ENCODE measurements at places on chromosomes 12 and 14.

GRCh38 chr14:54680651-54681050 is 113.7 kb downstream of the SAMD4A start:
- peak; percentile 58 for DNase-seq

DNA sequence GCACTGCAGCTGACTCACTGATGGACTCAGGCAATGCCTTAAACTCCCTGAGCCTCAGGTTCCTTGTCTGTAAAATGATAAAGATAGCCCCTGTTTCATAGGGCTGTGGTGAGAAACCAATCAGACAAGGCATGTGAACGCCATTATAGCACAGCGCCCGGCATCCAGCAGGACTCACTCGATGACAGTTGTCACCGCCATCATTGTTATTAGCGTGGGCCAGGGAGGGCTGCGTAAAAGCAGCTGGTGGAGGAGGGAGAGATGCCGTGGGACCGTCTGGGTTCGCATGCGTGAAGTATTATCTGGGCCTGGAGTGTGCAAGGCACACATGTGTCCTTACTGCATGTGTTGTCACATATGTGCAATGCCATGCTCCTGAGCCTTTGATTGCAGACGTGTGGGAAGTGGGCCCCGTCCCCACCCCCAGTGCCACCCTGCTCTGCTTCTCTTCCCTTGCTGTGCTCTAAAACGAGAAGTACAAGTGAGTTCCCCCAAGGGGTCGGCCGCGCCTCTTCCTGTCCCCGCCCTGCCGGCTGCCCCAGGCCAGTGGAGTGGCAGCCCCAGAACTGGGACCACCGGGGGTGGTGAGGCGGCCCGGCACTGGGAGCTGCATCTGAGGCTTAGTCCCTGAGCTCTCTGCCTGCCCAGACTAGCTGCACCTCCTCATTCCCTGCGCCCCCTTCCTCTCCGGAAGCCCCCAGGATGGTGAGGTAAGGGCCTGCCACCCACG is at the start of gene PTPN6:
Gene PTPN6 (plus strand): TSS at position 546 of the 730 bp plus-strand sequence. CDS start 157 bp downstream, at position 703.
- DNase-seq, result no peak

DNA sequence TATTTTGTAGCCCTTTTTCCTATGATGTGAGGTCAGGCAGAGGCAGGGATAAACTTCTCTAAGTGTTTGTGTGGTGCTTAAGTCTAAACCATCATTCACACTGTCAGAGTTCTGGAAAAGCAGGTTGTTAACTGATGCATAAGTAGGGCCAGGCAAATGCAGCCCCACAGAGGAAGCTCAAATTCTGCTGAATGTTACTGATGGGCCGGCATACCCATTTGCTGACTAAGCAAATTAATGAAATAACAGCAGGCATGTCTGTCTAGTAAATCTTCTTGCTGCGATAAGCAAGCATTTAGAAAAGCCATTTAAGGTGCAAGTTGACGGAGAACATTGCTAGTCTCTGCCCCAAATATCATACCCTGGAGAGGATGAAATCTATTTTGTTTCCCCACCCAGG is 523.2 kb upstream of the CCDC196 start:
- no peak for DNase-seq

GRCh38 chr14:56963381-56963780 is 153.1 kb upstream of the OTX2 start:
- no peak for DNase-seq

DNA sequence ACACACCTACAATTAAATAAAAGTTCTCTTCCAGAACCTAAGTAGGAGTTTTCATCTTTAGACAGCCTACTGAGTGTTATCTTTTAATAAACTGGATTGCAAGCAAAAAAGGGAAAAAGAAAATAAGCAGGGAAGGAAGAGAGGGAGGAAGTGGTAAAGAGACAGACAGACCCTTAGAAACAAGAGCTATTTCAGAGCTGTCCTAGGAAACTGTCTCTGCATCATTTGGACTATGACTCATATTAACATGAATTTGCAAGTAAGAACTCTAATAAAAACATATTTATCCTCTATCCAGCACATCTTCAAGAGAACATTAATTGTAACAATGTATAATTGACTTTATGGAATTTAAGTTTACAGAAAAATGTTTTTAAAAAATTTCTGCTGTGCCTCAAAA is 438.8 kb upstream of the USP15 start:
- DNase-seq, result peak; percentile 10

- peak; percentile 87 for DNase-seq
Observed at GRCh38 chr12:124940393-124941169, 26.1 kb upstream of the UBC start.

GRCh38 chr12:69196302-69197288 is 42.8 kb upstream of the CPSF6 start:
- no peak for DNase-seq

DNA sequence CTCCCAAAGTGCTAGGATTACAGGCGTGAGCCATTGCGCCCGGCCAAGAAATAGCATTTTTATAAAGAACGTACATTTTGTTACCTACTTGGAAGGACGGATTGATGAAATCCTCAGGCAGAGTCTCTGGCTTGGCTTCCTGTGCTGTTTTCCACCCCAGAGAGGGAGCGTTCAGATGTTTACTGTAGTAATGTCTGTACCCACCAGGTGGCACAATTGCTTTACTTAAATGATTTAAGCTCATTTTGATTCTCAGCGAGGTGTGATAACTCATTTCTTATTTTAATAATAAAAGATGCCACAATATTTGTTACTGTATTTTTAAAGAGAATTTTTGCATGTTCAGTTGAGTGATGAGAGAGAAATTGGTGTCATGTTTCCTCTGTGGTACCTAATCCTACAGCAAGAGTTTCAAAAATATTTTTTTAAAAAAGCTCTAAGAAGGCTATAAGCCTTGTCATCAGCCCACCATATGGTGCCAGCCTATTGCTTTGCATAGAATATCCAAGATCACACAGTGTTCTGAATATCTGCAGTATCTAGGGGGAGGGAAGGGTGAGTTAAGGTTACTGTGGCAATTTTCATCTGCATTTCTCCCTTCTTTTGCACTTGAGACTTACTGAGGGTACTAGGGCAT is 82.6 kb upstream of the TRAF3 start:
- peak; percentile 78 for DNase-seq

- DNase-seq, result no peak
Observed at GRCh38 chr12:30784508-30784907, 29.8 kb upstream of the CAPRIN2 start.

GRCh38 chr12:101763246-101763931 is 24.1 kb upstream of the SYCP3 start:
- no peak for DNase-seq

- no peak for DNase-seq
Observed at GRCh38 chr14:70123796-70124195, 65.0 kb downstream of the SLC8A3 start.

GRCh38 chr14:65318636-65319506 is 93.7 kb upstream of the FUT8 start:
- no peak for DNase-seq

GRCh38 chr14:58477653-58478052 is 50.1 kb downstream of the KIAA0586 start:
- DNase-seq, result no peak

GRCh38 chr12:34021071-34021470 is 1.2 kb upstream of the ALG10 start:
- DNase-seq, result no peak

GRCh38 chr14:74804219-74804825 is 41.2 kb downstream of the YLPM1 start:
- peak; percentile 67 for DNase-seq

GRCh38 chr12:67929384-67929772 is 59.9 kb upstream of the IFNG-AS1 start:
- no peak for DNase-seq

DNA sequence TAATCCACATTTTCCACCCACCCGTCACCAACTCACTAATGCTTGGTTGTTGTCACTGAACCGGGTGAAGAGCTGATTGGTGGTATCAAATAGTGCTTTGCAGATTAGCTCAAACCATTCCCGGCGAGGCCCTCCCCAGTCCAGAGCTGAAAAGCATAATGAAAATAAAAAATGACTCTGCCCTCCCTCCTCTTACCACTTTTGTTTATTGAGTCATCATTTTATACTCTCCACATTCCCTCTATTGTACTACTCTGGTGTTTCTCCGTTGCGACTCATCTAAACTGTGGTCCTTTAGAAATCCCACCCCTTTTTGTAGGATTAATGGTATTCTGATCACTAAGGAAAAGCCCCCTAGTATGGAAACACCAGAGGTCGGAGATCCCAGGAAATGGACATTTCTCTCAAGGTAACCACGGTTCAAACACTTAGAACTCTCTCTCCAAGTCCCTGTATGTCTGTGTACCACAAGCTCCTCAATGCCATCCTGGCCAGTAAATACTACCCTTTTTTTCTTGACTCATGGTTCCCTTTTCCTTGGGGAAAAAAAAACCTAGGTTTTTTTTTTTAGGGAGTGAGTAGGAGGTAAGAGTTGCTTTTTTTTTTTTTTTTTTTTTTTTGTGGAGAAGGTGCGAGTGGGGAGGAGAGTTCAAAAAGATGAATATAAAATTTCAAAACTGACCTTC is 42.0 kb downstream of the AREL1 start:
- DNase-seq, result peak; percentile 63

GRCh38 chr12:122528992-122529391 is 1.9 kb downstream of the KNTC1 start:
- no peak for DNase-seq

DNA sequence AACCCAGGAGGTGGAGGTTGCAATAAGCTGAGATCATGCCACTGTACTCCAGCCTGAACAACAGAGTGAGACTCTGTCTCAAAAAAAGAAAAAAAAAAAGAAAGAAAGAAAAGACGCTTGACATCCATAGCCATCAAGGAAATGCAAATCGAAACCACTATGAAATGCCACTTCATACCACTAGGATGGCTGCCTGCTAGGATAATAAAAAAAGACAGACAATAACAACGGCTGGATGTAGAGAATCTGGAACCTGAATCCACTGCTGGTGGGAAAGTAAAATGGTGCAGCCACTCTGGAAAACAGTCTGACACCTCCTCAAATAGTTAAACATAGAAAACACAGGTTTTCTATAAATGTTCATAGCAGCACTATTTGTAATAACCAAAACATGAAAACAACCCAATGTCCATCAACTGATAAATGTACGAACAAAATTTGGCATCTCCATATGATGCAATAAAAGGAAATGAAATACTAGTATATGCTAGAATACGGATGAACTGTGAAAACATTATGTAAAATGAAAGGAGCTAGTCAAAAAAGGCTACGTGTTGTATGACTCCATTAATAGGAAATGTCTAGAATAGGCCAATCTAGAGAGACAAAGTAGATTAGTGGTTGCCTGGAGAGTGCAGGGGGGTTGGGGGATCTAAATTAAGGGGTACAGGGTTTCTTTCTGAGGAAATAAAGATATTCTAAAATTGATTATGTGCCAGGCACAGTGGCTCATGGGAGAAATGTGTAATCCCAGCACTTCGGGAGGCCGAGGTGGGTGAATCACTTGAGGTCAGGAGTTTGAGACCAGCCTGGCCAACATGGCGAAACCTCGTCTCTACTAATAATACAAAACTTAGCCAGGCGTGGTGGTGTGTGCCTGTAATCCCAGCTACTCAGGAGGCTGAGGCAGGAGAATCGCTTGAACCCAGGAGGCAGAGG is 9.7 kb downstream of the WSB2 start:
- DNase-seq, result no peak

GRCh38 chr12:1173781-1174617 is 183.0 kb downstream of the ERC1 start:
- no peak for DNase-seq

DNA sequence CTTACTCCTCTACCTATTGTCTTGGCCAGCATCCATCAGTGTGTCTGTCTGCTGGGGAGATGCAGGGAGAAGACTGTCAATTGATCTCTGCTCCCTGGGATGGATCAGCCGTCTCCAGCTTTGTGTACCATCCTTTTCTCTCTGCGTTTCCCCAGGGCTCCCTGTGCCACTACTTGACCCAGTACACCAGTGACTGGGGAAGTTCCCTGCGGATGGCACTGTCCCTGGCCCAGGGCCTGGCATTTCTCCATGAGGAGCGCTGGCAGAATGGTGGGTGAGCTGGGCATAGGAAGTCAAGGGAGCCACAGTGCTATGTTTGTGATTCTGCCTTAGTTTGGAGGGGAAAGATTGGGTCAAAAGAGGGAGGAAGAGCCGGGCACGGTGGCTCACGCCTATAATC is 5.1 kb downstream of the AMHR2 start:
- DNase-seq, result no peak

DNA sequence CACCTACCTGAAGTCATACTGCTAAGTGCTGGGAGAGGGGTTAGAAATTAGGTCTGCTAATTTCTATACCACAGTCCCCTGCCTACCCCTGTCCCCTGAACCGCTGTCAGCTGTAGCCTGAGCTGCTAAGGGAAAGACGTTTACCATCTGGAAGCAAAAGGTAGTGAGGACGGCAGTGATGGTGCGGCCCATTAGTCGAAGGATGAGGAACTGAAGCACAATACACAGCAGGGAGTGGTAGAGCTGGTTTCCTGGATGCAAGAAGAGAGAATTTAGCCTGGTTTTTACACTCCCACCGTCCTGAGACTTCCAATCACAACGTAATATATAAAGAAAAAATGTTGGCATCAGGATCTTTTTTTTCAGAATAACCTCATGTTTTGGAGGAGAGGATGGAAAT is 11.8 kb downstream of the EMG1 start:
- DNase-seq, result no peak

GRCh38 chr14:21933681-21934080 is 260.1 kb upstream of the OR4E1 start:
- DNase-seq, result no peak

GRCh38 chr12:105596731-105597130 is 266.2 kb downstream of the C12orf75 start:
- DNase-seq, result no peak

GRCh38 chr14:50669441-50669986 is 1.4 kb upstream of the SAV1 start:
- no peak for DNase-seq

- no peak for DNase-seq
Observed at GRCh38 chr12:100976735-100977134, 182.2 kb downstream of the ANO4 start.

DNA sequence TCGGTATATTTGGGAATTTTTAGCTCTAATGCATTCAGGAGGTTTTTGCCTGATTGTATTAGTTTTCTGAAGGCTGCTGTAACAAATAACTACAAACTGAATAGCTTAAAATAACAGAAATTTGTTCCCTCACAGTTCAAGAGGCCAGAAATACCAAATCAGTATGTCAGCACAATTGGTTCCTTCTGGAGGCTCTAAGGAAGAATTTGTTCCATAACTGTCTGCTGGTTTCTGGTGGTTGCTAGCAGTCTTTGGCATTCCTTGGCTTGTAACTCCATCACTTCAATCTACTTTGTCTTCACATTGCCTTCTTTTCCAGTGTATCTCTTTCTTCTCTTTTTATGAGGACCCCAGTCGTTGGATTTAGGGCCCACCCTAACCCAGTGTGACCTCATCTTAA is 21.3 kb downstream of the TMTC3 start:
- DNase-seq, result no peak

DNA sequence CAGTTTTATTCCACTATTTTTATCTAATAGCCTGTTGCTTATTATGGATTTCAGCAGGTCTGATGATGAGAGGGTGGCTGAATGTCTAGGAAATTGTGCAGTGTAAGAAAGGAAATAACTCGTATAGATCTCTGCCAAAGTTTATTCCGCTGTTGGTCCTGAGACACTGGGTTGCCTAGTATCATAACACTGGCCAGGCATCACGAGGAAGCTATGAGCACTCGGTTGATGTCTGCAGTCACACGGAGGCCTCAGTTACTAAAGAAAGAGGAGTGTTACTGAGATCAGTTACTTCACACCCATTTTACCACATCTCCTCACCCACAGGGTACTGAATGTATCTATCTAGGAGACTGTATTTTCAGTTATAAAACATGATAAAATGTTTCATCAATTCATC is 21.9 kb downstream of the BHLHE41 start:
- no peak for DNase-seq

- DNase-seq, result no peak
Observed at GRCh38 chr12:126201981-126202537, 1136.8 kb downstream of the AACS start.

Measured in astrocyte of the spinal cord (primary cell).